ENCODE measurements at places on chromosomes 11 and 22.

GRCh38 chr22:21948390-21948789 is 4.3 kb downstream of the PPM1F start:
- DNase-seq: no peak

DNA sequence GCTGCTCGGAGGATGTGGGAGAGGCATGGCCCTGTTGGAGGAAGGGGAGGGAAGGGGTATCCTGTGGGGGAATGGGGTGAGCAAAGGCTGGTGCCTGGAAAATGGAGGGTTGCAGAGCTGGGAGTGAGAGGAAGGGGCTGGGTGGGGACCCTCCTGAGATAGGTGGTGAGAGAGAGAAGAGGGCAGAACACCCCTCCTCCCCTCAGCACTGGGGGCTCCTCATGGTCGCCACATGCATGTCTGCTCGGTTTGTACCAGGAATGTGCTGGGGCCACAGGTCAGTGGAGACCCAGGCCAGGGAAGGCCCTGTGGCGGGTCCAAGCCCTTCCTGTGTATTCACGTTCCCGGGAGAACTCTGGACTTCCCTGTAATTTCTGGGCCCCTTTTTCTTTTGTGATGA is 27.8 kb upstream of the ACR start:
- no peak for DNase-seq

DNA sequence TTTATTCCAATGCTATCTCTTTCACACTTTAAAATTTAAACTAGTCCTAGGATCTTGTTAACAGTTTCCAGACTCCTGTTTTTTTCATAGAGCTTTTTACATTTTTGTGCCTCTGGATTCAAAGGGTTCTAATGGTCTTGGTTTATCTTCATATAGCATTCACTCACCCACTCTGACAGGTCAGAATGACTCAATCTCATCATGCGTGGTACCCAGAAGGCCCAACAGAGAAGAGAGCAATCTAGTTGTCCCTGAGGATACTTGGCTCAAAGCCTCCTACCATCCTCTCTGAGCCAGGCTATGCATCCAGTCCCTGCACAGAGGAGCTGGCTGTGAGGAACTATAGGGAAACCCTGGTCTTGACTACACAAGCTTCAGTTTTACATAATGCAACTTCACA is 27.5 kb downstream of the MAML2 start:
- no peak for DNase-seq

DNA sequence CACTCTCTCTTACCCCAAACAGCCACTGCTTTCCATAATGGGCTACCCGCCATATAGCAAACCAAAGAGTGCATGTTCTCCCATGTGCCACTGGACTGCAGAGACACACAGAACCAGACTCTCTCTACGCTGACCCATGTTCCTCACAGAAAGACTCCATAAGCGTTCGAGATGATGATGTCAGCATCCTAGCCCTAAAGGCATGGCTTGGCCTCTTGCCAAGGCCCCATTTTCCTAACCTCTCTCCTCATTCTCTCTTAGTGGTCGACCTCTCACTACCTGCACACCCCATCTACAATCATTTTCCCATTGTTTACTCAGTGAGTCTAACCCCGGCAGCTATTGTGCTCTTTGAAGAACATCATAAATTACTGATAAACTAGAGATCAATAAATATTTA is 4.9 kb downstream of the NDUFC2 start:
- no peak for DNase-seq

GRCh38 chr11:107457205-107457557 is 444 bp downstream of the CWF19L2 start:
- no peak for DNase-seq

DNA sequence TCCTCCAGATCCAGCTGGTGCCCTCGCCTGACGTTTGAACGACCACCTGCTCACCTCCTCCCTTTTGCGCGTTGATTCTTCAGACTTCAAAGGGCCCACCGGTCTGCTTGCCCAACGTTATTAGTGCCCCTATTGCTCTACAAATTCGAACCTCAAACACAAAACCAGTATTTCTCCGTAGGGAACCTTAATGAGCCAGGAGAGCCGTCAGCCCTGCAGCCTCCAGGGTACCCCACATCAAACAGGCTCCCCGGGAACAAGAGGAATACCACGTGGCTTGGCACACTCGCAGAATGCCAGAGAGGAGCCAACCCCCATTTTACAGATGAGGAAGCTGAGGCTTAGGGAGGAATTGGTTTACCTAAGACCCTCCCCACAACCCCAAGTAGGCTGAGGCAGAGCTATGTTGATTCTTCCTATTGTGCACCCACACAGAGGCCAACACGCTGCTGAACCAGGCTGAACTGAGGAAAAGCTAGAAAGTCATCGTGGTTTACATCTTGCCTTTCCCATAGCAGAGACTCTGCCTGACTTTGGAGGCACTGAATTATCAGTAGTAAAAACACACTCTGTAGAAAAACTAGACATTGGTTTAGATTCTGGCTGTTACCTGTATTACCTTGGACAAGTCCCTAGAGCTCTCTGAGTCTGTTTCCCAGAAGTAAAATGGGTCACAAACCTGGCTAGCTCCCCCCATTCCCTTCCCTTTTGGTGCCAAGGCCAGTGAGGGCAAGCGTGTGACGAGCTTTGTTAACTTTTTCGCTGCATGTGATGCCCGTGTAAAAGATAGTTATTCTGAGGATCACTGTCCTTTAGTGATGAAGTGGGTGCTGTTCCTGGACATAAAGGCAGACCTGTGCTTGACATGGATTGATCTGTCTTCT is 764 bp downstream of the TKFC start:
- DNase-seq: no peak

DNA sequence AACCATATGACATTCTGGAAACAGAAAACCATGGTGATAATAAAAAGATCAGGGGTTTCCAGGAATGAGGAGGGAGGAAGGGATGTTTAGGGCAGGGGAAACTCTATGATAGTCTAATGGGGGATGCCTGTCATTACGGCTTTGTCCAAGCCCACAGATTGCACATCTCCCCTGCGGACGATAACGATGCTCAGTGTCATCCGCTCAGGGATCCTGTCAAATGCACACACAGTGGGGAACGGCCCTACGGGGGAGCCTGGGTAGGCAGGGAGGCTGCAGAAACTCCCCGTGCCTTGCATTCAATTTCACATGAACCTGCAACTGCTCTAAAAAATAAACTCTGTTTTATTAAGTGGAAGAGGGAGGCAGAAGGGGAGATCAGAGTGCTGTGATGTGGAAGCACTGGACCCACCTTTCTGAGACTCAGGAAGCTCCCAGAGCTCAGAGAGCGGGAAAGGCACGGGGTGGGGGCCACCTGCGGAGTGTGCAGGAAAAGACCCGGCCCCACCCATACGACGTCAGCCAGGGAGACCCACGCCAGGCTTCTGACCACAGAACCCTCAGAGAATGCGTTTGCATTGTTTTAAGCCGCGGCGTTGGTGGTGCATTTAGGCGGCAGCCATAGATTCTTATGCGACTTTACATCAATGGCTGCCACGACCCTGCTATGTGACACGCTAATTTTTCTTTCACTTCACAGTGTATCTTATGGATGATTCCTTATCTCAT is 543.5 kb downstream of the BRD1 start:
- no peak for DNase-seq

DNA sequence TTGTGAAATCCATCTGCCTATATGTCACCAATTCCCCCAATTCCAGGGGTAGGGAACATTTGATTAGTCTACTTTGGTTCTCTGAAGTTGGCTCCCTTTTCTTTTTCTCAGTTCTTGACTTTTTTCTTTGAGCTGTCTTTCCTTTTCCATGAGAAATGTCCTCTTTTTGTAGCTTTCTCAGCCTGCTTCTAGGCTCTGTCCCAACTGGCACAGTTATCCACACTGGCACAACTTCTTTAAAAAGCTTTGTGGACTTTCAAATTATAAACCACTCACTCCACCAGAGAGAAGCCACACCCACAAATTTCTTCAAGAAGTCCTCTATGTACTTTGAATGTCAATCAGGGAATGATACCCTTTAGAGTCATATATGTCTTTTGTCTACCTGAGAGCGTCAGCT is 100.5 kb downstream of the TTC17 start:
- DNase-seq: no peak

DNA sequence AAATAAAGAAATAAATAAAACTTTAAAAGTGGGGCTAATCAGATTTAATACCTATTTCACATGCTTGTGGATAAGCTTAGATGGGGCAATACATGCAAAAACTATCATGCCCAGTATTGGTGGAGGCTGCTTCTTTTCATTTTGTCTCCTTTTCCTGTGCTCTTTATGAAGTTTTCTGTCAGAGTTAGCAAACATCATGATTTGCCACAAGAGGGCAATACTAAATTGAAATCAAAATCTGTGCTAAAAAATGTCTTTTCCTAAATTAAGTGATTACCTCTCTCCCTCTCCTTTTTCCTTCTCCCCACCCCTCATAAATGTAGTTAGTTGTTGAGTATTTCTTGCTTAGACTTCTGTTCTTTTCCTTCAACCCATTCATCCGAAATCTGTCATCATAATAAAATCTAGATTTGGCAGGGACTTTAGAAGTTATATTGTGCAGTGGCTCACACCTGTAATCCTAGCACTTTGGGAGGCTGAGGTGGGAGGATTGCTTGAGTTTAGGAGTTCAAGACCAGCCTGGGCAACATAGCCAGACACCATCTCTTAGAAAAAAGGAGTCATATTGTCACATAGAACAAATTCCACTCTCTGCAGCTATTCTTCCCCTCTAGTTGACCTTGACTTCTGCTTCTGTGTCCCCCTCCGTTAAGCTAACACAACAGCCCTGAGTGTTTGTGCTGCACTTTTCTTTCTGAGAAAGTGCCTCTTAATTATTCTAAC is 4.7 kb upstream of the ARHGAP42 start:
- DNase-seq: no peak

GRCh38 chr22:44151676-44152075 is 29.0 kb upstream of the PARVG start:
- peak; percentile 35 for DNase-seq

DNA sequence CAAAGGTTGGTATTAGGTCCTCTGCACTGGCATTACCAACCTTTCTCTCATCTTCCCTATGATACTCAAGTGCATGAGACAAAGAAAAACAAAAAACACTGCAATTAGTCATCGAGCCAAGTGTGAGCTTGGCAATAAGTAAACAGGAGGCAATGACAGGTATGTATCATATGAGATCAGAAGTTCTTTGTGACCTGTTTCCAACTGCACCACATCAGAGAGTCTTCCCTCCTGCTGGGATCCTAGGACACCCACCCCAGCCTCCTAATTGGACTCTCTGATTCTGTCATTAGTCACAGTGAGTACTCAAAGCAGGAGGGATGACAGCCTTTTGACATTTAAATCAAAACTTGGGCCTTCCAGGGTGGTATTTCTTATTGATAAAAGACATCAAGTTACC is 7.8 kb upstream of the JAML start:
- no peak for DNase-seq

DNA sequence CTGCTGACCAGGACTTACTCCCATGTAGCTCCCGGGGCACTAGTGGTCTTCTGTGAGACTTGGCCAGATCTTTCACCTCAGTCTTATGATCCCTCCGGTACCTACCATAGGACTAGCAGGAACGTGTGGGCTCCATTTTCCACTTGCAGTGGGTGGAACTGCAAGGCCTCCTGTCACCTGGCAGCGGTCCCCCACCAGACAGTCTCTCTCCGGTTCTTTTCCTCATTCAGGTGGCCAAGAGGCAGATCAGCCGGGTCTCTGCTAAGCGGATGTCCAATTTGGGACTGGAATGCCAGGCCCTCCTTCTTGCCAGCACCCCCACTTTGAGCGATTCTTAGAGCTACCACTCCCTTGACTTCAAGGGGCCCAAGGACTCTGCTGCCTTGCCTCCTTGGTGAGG is 158.9 kb downstream of the NAV2 start:
- DNase-seq: no peak

GRCh38 chr11:122977470-122978298 is 4.0 kb downstream of the BSX start:
- no peak for DNase-seq
